ENCODE measurements at places on chromosomes 11 and 22.
A peak's percentile ranks its signal among the peaks of the same experiment; 100 is the strongest.

DNA sequence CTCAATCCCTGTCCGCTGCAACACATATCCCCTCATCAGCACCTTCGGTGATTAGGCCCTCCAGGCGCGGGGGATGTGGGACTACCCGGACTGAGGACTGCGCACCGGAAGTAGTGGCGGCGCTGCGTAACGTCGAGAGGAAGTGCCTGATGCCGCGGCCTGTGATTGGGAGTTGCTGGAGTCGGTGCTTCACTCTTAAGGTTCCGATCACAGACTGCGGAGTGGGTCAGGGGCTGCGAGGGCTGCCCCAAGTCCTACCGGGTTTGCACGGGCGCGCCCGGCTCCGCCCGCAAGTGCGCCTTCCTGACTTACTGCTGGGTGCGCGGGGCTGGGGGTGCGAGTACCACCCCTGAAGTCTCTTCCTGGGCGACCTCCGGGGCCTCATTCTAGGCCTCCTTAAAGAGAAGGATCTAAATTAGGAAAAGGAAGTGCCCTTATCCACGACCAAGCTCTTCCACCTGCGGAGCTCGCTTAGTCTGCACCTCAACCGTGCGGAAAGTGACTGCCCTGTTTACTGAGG, at the start of gene ALKBH3:
Gene ALKBH3 (plus strand): TSS at position 192 of the 520 bp plus-strand sequence. CDS start 1,822 bp downstream, outside the sequence.
- peak; percentile 92 for DNase-seq

GRCh38 chr22:49258107-49259010, 569.3 kb downstream of the BRD1 start:
- no peak for DNase-seq

- DNase-seq = no peak
Observed at GRCh38 chr22:36374603-36375024, 13.2 kb downstream of the MYH9 start.

DNA sequence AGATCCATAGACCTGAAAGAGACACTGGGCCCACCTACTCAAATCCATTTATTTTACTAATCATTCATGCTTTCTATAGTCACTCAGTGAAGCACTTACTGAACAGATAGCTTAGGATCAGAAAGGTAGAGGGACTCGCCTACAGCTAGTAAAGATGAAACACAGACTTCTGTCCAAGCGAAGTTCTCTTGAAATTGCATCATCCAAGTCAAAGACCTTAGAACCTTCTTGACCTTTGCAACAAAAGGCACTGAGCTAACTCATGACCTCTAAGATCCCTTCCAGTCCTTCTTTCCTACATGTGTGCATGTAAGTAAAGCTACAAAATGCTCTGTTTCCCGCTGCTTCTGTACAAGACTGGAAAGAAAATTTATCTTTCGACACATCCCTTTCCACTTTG, 377.6 kb downstream of the LARGE1 start:
- no peak for DNase-seq

- no peak for DNase-seq
Observed at GRCh38 chr22:41971431-41971830, 2.2 kb downstream of the SEPTIN3 start.

- no peak for DNase-seq
Observed at GRCh38 chr11:8767466-8768142, 85.0 kb downstream of the RPL27A start.

DNA sequence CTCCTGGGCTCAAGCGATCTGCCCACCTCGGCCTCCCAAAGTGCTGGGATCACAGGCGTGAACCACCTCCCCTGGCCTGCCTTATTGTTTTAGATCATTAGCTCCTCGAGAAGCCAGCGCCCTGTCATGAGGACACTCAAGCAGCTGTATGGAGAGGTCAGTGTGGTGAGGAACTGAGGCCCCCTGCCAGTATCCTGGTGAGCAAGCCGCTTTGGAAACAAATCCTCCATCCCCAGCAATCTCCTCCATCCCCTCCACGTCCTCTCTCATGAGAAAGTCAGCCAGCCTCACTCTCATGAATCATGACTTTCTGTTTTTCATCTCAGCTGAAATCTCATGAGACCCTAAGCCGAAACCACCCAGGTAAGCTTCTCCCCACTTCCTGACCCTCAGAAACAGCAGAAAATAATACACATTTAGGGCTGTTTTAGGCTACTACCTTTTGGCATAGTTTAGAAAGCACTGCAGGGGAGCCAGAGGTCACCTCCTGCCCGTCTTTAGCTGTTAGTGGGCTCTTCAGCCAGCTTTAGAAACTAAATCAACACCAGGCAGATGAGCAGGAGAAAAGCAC, 56.0 kb downstream of the CTTN start:
- no peak for DNase-seq

- no peak for DNase-seq
Observed at GRCh38 chr11:104221455-104221854, 57.5 kb upstream of the PDGFD start.

DNA sequence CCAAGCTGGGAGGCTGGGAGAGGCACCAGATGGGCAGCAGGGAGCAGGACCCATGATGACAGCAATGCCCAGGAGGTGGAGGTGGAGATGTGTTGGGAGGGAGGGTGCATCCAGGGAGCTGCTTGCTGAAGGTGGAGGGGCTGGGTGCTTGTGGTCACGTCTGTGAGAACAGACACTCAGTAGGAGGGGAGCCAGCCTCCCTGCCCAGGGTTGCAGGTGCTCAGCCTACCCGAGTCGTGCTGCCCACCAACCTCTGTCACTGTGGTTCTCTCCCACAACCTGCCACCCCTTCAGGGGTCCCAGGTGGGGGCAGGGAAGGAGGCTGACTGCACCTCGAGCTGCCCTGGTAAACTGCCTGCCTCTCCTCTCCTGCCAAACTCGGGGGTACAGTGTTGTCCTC, 5.5 kb downstream of the PRDX5 start:
- no peak for DNase-seq

DNA sequence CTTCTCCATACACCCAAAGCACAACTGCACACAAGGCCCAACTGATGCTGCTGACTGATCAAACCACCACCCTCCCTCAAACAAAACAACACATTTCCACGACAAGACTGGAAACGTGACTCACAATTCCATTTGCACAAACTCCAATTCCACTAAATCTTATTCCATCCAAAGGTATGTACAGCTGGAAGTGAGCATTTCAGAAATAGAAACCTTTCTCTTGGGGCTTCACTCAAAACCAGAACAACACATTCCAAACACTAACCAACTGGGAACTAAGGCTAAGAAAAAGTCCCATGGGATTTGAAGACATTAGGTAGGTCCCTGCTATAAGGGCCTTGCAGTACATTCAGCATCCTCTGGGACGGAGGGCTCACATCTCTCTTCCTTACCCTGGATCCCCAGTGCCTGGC, 19.6 kb downstream of the MORC2 start:
- DNase-seq = no peak

DNA sequence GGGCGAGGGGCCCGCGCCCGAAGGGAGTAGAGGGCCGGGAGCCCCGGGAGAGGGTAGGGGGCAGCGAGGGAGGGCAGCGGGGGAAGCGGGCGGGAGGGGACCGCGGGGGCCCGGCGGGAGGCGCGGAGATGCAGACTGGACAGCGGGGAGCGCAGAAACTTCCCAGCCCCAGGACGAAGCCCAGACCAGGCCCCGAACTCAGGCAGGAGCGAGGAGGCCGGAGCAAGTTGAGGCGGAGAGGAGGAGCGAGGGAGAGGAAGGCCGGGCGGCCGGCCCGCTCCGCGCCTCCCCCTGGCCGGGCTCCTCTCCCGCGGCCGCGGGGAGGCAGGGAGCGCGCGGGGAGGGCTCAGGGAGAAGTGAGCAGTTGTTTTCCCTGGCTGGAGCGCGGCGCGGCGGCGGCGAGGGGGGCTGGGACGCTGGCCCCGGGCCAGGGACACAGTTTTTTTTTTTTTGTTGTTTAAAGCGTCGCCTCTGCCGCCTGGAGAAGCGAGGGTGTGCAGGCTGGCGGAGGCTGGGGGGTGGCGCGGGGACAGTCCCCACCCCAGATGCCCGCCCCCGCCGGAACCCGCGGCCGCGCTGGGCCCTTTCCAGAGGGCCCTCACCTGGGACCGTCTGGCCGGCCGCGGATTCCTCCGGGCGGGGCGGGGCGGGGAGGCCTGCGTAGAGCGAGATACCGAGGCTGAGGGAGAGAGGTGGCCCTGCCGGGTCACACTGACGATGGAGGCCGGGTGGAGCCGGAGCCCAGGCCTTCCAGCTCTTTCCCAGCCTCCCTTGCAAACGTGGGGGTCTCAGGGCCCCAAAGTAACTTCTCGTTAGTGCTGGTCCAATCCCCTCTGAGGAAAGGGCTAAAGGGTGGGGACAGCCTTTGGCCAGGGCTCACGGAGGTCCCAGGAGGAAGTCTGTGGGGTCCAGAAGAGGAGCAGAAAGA, at the start of gene LTBP3:
Gene LTBP3 (minus strand): TSS at position 358 of the 928 bp plus-strand sequence. CDS start 400 bp downstream, outside the sequence.
- DNase-seq = no peak

- DNase-seq = no peak
Observed at GRCh38 chr11:111406091-111406490, 27.0 kb upstream of the POU2AF1 start.

- no peak for DNase-seq
Observed at GRCh38 chr22:22030493-22031182, 48.1 kb upstream of the TOP3B start.

DNA sequence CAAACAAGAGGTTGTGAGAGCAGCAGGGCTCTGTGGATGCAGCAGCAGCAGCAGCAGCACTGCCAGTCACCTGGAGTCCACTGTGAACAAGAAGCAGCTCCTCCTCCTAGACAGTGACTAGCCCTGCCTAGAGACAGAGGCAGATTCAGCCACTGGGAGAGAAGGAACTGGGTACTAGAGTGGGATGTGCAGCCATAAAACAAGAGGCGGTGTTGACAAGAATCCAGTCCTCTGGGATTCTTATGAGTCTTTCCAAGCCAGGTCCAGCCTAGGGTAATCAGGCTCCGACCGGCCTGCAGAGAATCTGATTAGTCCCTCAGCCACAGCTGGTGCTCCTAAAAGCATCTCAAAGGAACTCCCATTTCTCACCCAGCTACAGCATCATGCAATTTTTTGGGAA, 83.9 kb upstream of the USP47 start:
- no peak for DNase-seq

GRCh38 chr11:9903579-9903978, 239.7 kb downstream of the SWAP70 start:
- no peak for DNase-seq

DNA sequence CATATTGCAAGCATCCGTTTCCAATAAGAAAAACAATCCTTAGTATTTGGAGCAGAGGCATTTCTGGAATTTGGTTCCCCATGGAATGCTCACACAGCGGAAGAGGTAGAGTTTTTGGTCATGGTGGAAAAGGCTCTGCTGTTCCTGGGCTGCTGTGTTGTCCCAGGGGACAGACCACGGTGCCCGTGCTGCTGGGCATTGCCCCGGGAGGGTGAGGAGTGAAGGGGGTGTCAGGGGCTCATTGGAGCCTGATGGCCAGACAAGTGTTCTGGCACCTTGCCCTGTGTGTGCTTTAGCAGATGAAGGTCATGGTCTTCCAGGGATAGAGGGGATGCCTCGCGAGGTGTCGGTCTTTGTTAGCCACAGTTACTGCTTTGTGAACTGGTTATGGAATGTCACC, 61.2 kb downstream of the MPPED1 start:
- DNase-seq = no peak

DNA sequence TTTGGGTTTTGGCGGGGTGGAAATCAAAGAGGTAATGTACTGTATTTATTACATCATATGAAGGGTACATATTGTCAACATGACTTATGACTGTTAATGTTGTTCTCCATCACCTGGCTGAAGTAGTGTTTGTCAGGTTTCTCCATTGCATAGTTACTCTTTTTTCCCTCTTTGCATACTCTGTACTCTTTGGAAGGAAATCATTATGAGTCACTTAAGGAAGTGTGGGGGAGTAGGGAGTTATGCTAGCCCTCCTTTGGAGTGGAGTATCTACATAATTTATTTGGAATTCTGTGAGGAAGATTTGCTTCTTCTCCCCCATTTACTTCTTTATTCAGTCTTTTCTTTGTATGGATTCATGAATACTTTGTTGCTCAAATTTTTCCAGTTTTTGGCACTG, 3.6 kb upstream of the PGR start:
- no peak for DNase-seq

DNA sequence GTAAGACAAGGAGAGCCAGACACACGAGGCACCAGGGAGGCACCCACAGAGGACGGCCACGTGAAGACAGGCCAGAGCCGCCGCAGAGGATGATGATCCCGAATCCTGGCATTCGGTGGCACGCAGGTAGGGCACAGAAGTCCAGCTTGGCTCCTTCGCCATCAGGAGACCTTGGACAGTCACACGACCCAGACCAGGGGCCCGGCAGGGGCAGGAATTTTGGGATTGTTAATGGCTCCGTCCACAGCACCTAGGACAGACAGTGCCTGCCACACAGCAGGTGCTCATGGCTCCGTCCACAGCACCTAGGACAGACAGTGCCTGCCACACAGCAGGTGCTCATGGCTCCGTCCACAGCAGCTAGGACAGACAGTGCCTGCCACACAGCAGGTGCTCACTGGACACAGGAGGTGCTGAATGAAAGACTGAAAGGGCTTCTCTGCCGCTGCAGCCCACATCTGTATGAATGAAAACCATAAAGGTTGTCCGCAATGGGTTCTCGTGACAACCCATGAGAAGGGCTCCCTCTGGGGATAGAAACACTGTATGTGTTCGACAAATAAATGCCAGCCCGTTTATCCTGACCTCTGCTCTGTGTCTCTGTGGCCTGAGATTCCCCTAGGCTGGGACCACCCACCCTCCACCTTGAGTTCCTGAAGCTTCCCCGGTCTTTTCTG, 341.6 kb downstream of the CTTN start:
- DNase-seq = no peak

DNA sequence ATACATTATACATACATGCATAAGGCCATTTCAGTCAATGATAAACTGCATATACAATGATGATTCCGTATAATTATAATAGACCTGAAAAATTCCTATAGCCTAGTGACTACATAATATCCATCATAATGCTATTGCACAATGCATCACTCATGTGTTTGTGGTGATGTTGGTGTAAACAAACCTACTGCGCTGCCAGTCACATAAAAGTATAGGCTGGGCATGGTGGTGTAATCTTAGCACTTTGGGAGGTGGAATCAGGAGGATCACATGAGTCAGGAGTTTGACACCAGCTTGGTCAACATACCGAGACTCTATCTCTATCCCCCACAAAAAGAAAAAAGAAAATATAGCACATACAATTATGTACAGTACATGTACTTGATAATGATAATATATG, 163.7 kb upstream of the DDI1 start:
- no peak for DNase-seq

DNA sequence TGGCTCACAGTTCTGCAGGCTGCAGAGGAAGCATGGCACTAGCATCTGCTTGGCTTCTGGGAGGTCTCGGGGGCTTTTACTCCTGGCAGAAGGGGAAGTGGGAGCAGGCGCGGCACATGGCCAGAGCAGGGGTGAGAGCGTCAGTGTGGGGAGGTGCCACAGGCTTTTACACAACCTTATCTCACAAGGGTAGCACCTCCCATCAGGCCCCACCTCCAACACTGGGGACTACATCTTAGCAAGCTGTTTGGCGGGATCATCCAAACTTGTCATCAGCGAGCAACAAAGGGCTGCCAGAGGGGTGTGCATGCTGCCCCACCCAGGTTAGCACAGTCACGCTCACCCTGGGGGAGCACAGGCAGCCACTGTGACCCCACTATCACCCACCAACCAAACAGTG, 18.9 kb upstream of the YPEL1 start:
- no peak for DNase-seq

Measured in stimulated activated CD4-positive, alpha-beta T cell treated with anti-CD3 and anti-CD28 coated beads, Interleukin-12 subunit alpha, Interleukin-12 subunit beta, amount 100 ng/mL, for 48 hours (primary cell).